Spleen (tissue), 13 donors: ENCODE measurements at places on chromosomes 7 and 10. TPM values are rescaled to one million over a fixed set of nuclear protein-coding genes. Genes with fewer than 3 reads are reported as not detected.

Gene NEURL1
- total RNA-seq: 1.5 TPM

DNA sequence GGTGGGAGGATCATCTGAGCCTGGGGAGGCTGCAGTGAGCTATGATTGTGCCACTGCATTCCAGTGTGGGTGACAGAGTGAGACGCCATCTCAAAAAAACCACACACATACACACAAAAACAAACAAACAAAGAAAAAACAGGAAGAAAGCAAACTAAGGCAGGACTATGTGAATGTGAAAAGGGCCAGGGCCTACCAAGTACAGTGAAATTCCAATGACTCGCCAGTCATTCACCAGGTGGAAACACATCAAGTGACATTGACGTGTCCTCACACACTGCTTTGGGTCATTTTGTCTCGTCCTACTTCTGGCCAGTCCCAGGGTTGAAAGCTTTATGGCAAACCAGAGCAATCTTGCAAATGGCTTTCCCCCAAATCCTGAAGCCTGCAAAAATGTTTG is 79.9 kb downstream of the HIP1 start:
- DNase-seq: no peak

Gene RADIL
- total RNA-seq: 2.0 TPM

Gene SMNDC1
- 34.2 TPM for total RNA-seq

Gene GRM3
- total RNA-seq: not detected

DNA sequence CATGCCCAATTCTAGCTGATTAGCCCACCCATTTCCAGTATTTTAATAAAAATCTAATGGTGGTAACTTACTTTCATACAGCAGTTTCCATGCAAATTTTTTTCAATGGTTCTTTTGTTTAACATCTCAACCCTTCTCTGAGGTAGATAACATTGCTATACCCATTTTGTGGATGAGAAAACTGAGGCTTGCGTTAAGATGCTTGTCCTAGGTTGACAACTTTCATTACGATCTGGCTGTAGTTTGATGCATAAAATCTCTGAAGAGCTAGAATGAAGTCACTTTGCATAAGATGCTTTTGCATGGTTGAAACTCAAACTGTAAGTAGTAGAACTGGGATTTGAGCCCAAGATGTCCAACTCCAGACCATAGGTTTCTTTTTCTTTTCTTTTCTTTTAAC is 309.5 kb upstream of the PODXL start:
- no peak for DNase-seq

DNA sequence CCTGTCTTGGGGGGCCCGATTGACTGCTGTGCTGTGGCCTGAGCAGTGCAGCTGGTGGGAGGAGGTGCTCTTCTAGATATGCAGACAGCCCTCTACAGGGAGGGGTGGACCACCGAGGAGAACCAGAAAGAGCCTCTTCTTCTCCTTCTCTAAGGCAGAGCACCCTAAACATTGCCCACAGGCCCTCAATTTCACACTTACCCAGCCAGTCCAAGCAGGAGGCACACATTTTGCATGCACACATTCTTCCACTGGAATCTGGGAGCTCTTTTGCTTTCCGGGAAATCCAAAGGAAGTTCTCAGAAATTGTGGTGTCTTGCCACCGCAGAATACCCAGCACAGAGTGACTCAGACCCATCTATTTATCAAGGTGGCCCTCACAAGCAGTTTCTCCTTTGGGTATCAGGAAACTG is 45.8 kb downstream of the EEPD1 start:
- DNase-seq: no peak

GRCh38 chr10:50629495-50630122 is 5.9 kb upstream of the SGMS1 start:
- DNase-seq: no peak

DNA sequence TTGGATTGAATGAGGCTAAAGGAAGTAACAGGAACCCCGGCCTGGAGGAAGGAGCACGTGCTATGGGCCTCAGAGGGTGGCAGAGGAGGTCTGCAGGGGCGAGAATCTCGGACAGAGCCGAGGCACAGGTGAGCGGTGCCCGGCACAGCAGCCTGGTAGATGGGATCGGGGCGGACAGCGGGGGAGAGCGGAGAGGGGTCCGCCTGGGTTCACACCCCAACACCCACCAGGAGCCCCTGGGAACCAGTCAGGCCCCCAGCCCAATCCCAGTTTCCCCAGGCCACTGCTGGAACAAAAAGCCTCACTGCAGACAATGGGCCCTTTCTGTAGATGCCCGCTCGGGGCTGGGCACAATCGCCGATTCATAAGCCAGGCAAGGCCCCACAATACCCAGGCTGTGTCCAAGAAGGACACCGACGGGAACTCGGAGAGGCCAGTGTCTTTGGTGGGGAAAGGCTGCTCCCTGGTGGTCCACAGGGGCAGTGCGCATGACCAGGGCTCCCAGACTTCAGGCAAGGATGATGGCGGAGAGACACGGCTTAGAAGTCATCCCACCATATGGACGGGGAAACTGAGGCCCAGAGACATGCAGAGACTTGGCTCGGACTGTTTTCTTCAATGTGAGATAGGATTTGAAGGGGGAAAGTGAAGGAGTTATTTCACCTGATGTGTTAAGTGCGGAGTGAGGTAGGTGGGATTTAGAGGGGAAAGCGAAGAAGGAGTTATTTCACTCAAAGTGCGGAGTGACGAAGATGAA is 106.9 kb upstream of the GPR26 start:
- peak; percentile 90 for DNase-seq

DNA sequence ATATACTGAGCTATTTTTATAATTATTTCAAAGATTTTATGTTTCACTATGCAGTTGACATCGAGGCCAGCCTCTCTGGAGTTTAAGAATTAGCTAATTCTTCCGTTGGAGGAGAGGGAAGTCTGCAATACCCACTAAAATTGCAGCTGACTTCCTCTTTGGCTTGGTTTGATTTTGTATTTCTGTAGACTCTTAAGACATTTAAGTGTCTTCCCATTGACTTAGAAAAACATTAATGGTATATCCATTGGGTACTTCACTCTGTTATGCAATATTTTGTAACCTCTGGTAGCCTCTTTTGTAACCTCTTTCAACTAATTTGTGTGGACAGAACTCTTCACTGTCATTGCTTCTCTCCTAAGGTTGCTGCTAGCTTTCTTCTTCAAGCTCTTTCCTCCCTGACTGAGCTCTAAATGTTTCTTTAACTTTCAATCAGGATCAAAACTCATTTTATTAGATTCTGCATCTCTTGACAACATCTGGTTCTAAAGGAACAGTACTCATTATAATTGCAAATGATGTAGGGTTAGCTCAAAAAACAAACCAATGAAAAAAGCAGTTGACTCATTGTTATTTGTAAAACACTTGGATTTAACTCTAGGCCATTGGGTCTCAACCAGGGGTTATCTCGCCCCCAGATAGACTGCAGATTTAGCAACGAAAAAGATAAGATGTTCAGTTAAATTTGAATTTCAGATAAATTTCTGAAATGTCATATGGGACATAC is 1.7 kb upstream of the ANKRD22 start:
- DNase-seq: no peak
